Stimulated activated CD4-positive, alpha-beta T cell treated with anti-CD3 and anti-CD28 coated beads, Interleukin-2, amount 100 ng/mL, for 24 hours (primary cell): ENCODE measurements at places on chromosomes 6 and 20.

- no peak for DNase-seq
Observed at GRCh38 chr20:43438578-43439316, 18.9 kb upstream of the SRSF6 start.

GRCh38 chr20:58709703-58710039, 17.1 kb downstream of the NPEPL1 start:
- no peak for DNase-seq

DNA sequence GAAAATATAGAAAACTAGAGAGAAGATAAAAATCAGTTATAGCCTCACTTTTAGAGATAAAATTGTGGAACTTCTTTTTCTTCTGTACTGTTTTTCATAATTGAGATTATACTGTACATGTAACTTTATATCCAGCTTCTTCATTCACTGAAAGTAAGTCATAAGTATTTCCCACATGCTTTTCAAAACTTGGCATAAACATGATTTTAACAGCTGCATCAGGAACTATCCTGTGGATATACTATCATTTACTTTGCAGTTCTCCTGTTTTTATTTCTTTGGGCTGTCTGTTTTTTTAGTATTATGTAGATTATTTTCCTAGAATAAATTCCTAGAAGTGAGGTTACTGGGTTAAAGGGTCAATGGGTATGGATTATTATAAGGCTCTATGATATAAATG, 14.8 kb downstream of the DSTN start:
- no peak for DNase-seq

- DNase-seq: no peak
Observed at GRCh38 chr20:19827818-19828217, 69.8 kb downstream of the RIN2 start.

DNA sequence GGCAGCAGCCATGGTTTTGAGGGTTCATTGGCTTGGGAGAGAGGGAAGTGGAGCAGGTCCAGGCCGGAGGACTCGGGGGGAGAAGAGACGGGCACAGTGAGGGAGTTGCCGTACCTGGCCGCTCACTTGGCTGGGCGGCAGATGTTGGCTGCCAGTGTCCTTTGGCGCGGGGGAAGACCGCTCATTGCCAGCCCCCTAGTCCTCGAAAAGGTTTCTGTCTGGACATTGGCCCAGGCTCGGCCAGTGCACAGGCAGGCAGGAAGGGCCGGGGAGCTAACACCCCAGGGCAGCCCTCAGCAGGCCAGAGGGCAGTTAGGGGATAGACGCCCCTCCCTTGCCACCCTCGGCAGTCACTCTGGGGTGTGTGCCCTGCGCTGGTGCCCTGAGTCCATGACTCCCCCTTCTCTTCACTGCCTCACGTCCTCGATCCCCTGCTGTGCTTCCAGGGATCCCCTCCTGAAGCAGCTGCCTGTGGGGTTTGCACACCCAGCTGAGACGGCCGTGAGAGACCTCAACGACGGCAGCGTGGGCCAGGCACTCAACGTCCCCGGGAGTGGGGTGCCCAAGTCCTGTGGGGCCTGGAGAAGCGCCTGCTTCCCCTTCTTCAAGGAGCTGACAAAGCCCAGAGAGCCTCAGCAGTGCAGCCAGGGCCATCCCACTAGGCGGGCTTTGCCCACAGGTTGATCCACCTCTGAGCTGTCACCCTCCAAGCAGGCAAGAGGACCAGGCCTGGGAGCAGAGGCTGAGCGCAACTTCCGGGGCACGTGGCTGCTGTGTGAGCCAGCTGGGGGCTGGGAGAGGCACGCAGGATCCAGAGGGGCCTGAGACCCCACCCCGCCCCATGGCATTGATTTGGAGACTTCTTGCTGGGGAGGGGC, 20.4 kb downstream of the RBM38 start:
- DNase-seq: no peak

- no peak for DNase-seq
Observed at GRCh38 chr6:90905351-90905750, 318.5 kb upstream of the MAP3K7 start.

DNA sequence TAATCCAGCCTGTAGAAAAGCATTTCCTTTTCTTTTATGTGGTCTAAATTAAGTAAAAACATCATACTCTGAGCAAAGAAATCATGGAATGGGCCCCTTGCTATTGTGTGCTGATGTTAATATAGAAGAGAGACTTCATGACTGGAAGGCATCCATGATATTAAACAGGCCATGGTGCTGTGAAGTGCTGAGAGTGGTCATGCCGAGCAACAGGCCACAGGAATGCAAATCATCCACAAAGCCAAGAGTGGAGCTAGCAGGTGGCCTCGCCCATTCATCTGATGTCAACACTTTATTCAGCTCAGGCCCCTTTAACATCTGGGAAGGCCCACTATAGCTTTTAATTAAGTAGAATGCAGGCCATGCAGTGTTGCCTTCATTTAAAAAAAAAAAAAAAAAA, 115.2 kb upstream of the HMGCLL1 start:
- DNase-seq: no peak

GRCh38 chr6:167851370-167851952, 24.8 kb downstream of the AFDN start:
- DNase-seq: no peak

GRCh38 chr20:44186201-44186600, 787 bp downstream of the JPH2 start:
- DNase-seq: no peak

GRCh38 chr6:32799740-32800139, 17.1 kb downstream of the HLA-DOB start:
- no peak for DNase-seq

- DNase-seq: no peak
Observed at GRCh38 chr20:61443443-61444126, 191.5 kb downstream of the CDH4 start.

- no peak for DNase-seq
Observed at GRCh38 chr6:116512111-116512559, 696 bp downstream of the CALHM5 start.

GRCh38 chr20:33556246-33556645, 66.3 kb downstream of the CBFA2T2 start:
- no peak for DNase-seq

DNA sequence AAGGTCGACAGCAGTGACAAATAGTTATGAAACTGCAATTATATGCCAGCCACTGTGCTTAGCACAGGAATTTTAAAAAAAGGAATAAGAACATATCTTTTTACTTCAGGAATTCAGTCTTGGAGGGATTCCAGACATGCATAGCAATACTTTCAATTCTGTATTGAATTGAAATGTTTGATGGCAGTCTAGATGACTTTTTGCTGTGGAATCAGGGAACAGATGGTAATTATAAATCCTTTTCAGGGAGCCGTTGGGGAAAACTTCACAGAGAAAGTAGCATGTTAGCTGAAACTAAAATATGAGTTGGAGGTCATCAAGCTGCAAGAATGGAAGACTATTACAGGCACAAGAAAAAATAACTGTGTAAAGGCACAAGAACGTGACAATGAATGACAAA, 74.8 kb downstream of the IMPG1 start:
- DNase-seq: no peak

- no peak for DNase-seq
Observed at GRCh38 chr6:158270389-158271127, 41.7 kb upstream of the TULP4 start.

GRCh38 chr6:28953585-28954258, 29.9 kb upstream of the TRIM27 start:
- no peak for DNase-seq

GRCh38 chr6:162581988-162582780, 145.4 kb downstream of the PRKN start:
- DNase-seq: no peak

GRCh38 chr20:4441191-4441590, 280.5 kb upstream of the PRND start:
- no peak for DNase-seq

- no peak for DNase-seq
Observed at GRCh38 chr20:14775778-14776177, 438.4 kb upstream of the FLRT3 start.

DNA sequence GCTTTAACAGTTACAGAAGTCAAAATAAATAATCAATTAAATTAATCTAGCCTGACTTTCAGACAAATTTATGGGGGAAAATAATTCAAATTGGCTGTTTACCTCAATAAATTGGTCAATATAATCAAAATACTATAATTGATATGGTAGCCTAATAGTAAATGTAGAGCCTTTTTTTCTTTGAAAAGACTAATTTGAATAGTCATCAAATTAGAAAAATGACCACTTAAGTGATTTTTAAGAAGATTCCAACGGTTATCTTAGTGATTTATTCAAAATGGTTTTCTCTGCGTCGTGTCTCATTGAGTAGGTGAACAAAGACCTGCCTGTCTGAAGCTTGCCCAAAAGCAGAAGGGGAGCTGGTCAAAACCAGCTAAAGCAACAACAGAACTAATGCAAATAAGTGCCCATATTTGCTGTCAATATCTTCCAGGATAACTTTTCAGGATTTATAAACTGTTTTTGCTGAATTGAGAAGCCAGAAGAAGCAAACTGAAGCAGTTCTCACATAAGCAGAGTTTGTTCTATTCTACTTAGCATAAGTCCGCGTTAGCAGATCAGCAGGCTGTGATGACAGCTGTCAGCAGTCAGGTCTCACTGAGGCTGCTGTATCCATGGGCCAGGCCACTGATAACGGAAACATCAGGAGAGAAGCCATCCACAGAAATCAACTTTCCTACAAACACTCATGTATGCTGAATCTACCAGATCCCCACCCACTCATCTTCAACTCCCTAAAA, 7.0 kb downstream of the RCAN2 start:
- no peak for DNase-seq

DNA sequence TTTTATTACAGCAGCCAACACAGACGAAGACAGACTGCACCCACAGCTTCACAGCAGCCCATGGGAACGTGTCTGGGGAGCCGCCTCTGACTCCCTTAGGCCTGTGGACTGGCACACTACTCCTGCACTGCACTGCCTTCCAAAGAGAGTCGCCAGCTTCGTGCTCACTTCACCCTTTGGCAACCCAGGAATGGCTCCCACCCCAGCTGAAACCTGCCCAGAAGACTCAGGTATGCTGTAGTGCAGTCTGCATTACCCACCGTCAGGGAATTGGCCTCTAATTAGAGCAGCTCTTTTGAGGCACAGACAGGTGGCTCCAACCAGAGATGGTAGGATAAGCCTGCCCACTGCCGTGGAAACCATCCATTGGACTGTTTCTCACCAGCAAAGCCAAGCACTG, 39.9 kb upstream of the FRMD1 start:
- peak; percentile 4 for DNase-seq

GRCh38 chr6:26454631-26455030, 3.1 kb upstream of the BTN2A1 start:
- DNase-seq: no peak

DNA sequence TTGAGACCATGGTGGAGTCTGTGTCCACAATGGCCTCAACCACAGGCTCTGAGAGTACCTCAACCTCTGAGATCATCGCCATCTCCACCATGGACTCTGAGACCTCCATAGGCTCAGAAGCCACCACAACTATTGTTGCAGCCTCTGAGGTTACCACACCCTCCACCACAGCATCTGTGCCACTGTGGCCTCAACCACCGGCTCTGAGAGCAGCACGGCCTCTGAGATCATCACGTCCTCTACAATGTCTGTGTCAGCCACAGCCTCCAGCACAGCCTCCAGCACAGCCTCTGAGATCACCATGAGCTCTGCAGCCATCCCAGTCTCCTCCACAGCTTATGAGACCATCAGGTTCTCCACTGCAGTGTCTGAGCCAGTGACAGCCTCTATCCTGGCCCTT, 19.4 kb upstream of the MUC21 start:
- no peak for DNase-seq

DNA sequence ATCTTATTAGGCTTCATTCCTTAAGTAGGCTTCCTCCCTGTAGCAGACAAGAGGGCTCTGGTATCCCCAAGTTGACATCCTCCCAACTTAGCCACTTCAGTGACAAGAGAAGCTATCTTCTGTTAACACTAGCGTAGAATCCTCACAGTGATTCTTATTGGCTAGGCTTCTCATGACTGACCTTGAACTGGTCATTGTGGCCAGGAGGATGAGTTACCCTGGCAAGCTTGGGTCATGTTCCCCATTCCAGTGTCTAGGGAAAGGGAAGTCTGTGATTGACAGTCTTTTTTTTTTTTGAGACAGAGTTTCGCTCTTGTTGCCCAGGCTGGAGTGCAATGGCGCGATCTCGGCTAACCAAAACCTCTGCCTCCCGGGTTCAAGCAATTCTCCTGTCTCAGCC, 7.1 kb downstream of the CDKAL1 start:
- no peak for DNase-seq

- no peak for DNase-seq
Observed at GRCh38 chr6:17927705-17928104, 59.7 kb downstream of the KIF13A start.

DNA sequence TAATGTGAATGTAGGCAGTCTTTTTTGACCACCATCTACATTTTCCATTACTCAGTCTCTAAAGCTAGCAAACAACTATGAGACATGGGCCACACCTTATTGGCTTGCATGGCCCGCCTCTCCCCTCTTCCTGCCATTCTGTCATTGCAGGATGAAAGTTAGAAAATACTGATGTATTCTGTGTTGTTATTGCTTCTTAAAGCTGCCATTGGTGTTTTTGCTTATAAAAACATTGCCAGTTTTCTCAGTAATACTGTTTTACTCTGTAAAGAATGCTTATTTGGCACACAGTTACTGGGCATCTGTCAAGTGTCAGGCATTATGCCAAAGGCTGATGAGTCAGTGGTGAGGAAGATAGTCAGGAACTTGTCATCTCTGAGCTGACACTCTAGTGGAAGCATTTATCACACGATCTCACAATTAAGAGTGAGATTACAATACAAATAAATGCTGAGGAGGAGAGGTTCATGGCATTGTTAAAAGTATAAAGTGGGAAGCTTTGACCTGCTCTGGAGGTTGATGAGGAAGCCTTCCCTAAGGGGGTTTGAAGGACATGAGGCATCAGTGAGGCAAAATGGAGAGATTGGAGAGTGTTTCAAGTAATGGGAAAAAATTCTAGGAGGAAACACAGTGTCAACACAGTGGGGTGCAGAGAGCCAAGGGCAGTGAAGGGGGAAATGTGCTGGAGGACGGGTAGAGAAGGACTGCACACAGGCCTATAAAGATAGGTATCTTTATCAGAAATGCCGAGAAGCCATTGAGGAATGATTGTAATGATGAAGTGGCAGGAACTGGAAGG, 14.7 kb downstream of the KLHL32 start:
- no peak for DNase-seq

GRCh38 chr20:2692036-2692885, at the start of gene EBF4:
Gene EBF4, plus strand, starts transcription at chr20:2692780. Its CDS starts 866 bp downstream, at chr20:2693646.
- peak; percentile 31 for DNase-seq

DNA sequence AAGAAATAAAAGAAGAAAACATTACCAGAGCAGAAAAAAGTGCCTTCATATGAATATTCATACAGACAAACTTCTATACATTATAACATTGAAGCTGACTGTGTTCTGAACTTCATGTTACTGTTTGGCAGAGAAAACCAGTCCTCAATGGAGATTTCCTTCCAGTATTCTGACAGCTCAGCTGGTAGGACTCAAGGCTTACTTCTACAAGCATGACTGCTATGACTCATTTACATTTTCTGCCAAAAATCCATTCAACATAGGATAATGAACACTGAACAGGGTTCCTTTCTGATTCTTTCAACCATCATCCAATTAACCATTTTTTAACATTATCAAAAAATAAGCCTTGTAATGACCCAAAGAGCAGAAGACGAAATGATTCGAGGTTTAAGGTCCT, 25.4 kb downstream of the COL9A1 start:
- no peak for DNase-seq

- no peak for DNase-seq
Observed at GRCh38 chr6:117676577-117677218, 1.4 kb downstream of the NUS1 start.
